ENCODE measurements at places on chromosomes 2 and 18.

DNA sequence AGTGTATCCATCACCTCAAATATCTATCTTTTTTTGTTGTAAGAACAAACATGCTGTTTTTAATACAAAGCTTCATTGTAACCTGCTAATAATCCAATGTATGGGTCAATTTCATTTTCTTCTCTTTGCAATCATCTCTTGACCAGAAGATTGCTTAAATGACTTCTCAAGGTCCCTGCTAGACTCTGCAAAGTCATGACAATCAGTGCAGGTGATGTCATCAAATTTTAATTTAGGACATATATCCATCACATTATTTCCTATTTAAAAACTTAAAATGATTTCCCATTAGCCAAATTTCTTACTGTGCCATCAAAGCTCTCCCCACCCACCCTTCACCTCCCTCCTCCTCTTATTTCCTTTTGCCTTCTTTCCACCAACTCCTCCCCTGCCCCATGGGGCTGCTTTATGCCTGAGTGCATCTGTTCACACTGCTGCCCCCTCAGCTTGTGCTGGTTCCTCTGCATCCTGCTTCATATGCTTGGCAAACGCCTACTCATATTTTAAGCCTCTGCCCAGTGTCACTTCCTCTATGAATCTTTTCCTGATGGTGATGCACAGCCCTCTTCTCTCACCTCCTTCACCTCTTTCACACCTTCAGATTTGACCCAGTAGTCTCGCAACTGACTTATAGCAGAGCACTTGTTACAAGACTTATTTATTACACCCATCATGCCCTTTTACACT, 20.3 kb downstream of the PLEK start:
- DNase-seq: no peak

- peak; percentile 76 for DNase-seq
Observed at GRCh38 chr2:162029287-162029901, 44.6 kb downstream of the DPP4 start.

GRCh38 chr2:161029321-161029720, 130.9 kb upstream of the TANK start:
- no peak for DNase-seq

GRCh38 chr2:109499566-109499965, 114.2 kb downstream of the SEPTIN10 start:
- no peak for DNase-seq

- peak; percentile 5 for DNase-seq
Observed at GRCh38 chr2:97774425-97774824, 61.0 kb downstream of the ZAP70 start.

DNA sequence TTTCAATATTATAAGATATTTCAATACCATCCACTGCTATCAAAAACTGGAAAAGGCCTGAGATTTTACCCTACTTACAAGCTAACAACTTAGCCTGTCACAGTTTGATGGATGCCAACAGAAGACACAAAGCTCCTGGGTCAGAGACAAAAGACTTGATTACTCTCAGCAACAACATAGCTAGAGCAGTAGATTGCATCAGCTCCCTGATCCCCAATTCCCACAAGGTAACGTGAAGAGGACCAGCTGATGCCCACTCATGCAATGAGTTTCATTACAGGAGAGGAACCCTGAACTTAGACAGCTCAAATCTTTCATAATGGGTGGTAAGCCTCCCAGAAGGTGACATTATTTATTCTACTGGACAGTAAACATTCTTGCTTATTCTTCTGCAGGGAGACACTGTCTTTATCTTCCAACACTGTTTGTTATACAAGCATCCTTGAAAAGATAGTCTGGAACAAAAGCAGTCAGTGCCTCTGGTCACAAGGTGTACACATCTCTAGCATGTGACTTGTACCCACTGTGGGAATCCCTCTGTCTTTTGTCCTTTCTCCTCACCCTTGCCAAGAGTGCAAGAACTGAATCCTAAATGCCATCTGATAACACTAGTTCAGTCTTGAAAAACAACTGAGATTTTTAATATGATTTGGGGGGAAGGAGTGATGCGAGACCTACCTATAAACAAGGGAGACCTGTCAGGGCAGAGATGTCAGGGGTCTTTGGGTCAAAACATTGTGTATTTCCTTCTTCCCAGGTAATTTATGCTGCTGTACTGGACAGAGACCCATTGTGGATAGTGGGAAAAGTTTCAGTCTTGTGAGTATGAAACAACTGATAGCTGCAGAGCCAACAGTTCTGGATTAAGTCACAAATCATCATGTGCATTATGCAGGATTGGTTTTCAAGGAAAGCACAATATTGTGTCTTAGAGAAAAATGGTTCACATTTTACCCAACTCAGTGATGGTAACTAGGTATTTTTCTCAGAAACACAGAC, 102.4 kb downstream of the AOX1 start:
- DNase-seq: no peak

DNA sequence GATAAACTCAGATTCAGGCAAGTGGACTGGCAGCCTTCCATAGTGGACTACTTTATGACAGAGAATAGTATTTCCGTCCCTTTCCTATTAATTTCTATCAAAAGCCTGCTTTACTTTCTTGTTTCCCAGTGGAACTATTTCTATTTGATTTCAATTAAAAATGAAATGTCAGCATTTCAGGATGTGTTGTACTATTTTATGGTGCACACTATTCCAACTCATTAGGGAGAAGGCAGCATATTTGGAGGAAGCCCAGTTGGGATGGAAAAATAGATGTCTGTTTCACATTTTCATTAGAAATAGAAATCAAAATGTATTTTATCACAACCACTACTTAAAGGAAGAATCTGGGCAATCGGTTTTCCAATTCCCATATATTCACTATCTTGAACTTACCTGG, 37.9 kb upstream of the TCF4 start:
- no peak for DNase-seq

- DNase-seq: no peak
Observed at GRCh38 chr2:151946250-151946884, 118.1 kb upstream of the ARL5A start.

- DNase-seq: no peak
Observed at GRCh38 chr2:192245329-192245728, 50.6 kb upstream of the TMEFF2 start.

GRCh38 chr18:23403310-23403709, 49.8 kb upstream of the RIOK3 start:
- no peak for DNase-seq

DNA sequence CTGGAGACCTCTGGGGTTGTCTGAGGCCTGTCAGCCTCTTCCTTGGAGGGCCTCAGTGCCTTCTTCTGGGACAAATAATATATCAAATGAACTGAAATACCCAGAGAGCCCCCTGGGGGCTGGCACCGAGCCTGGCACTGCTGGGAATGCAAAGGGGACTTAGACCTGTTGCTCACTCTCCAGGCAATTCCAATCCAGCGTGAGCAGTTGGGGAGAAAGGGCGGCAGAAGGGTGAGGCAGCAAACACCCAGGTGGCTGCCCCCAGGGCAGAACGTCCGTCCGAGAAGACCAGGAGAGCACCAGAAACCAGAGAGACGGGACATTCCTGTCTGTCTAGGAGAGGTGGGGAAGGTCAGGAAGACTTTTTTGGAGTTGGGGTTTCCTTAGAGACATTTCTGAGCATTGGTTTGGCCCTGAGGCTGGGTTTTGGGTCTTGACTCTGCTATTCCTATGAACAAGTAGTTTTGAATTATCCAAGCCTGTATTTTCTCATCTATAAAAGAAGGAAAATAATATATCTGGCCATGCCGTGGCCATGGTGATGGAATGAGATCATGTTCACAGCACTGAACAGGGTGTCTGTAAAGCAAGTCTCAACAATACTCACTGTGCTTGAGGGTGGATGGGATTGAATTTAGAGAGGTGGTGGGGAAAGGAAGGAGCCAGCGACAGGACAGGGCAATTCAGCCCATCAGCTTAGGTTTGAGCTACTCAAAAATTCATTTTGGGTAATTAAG, 44.3 kb upstream of the ZBTB7C start:
- DNase-seq: no peak

DNA sequence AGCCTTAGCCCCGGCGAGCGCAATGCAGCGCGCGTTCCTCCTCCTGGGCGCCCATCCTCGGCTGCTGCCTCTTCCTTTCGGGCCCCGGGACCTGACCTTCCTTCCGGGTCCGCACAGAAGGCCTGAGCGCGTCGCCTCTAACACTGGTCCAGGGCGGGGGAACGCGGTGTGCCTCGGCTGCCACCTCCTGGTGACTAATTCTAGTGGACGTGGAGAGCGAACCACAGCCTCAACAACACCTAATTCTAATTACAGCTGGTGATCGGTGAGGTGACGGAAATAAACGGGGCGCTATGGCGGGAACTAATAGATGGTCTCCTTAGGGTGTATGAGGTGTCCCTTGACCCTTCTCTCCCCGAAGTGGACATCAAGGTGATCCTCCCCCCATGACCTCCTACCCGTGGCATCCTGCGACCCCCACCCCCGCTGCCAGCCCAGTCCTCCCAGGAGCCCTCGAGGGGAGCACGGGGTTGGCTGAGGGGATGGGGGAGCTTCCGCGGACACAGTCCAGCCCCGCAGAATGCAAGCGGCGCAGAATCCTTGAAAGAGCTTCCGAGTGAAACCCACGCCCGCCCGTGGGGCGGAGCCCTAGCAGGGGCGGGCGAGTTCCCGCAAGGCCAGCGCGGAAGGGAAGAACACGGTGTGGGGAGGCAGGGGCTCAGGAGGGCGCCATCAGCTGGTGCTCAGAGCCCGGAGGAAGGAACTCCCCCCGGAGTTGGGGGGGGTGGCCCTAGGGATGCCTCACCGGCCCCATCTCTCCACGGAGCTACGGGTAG, 12.8 kb upstream of the HMSD start:
- DNase-seq: peak; percentile 54

DNA sequence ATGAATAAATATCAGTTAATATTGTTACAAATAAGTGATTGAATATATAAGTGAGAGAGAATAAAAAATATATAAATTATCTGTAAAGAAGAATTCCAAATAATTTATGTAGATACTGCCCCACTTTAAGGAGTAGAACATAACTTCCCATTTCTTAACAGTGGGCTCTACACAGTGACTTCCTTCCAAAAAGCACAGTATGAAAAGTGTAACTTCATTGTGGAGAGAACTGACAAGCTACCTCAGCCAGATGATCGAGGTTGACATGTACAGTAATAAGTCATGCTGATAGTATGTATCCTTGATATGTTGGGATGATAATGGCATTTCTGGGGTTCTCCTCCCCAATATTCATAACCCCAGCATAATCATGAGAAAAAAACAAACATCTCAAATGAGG, 191.9 kb upstream of the FN1 start:
- no peak for DNase-seq

GRCh38 chr2:58215429-58215828, 25.7 kb downstream of the FANCL start:
- DNase-seq: no peak

DNA sequence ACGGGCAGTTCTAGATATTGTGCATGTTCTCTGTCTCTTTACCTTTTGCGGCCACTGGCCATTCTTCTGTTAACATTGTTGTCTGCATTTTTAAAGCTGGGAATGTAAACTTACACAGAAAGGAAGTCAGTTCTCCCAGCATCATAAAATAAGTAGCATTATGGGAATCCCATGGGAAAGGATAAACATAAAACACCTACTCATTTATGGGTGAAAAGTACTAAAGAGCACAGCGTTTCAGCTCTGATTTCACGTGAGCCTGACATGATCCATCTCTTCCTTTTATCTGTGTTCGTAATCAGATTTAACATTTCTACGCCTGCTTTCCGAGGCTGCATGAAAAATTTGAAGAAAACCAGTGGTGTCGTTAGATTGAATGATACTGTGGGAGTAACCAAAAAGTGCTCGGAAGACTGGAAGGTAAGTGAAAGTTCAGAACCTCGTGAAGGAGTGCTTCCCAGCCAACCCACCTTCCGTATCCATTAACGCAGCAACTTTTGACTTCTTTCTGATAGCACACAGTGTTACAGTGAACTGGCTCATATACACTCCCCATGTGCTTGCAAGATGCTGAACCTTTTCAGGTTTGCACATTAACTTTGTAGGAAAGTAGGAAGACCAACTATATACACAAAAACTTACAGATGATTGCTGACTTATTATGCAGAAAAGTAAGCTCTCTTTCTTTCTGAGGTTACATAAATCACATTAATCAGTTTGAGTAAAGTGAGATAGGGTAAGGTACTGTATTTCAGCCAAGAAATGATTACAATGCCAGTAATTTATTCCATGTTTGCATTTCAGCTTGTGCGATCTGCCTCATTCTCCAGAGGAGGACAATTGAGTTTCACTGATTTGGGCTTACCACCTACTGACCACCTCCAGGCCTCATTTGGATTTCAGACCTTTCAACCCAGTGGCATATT, 86.5 kb upstream of the TTC39C start:
- DNase-seq: no peak

DNA sequence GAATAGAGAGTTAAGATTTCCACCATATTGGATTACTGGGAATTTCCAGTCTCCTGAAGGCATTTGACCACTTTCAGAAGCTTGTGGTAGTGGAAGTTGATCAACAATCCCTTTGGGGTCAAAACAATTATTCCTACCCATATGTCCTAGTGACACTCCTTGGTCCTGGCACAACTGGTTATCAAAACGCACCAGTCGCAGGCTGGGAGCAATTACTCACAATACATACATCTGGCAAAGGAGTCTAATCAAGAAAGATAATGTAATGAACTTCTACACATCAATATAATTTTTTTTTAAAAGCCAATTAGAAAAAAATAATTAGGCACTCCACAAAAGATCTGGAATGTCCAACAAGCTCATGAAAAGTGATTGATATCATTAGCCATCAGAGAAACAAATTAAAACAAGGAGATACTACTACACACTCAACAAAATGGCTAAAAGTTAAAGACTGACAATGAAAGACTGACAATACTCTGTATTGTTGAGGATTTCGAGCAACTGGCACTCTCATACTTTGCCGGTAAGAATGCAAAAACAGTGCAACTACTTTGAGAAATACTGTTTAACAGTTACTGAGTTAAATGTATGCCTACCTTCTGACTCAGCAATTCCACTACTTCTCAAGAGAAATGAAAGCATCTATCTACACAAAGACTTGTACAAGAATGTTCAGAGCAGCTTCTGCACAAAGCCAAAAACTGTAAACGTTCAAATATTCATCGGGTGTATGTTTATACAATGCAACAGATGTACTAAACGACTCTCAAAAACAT, 2.0 kb downstream of the INO80C start:
- DNase-seq: no peak

GRCh38 chr2:187136646-187137045, 287.7 kb upstream of the ZSWIM2 start:
- no peak for DNase-seq

DNA sequence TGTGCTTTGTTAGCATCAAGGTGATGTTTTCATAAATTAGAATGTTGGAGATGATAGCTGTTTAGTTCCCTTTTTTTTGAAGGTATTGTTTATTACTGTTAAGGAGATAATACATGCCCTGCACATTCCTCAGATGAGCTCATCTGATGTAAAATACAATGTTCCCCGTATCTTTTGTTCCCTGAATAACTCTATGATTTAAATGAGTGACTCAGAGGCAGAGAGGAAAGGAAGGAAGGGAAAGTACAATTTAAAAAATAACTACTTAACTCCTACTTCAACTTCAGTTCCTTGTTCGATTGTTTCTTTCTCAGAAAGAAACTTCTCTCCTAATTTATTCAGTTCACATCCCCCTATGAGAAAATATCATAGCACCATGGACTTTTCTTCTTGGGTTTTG, 208.7 kb downstream of the KCNE4 start:
- DNase-seq: peak; percentile 66

GRCh38 chr2:142134911-142135310, 4.1 kb upstream of the LRP1B start:
- DNase-seq: no peak
